ENCODE measurements at places on chromosomes 6 and 20. TPM values are rescaled to one million over a fixed set of nuclear protein-coding genes. Genes with fewer than 3 reads are reported as not detected.

TMEM151B gene
- total RNA-seq, result not detected

DNA sequence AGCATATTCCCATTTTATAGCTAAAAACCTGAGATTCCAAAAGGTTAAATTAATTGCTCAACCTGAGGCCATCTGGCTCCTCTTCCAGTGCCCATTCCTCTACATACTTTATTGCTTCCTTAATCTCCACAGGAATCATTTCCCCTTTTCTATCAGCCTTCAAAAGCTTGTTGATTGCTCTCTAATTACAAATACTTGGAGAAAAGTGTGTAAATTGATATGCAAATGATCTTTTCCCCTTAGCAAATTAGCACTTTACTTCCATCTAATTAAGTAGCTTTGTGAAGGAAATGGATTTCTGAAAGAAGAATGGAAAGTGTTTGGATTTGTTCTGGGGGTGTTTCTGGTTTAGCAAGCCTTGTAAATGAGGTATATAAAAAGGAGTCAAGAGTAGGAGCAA lies 323.3 kb downstream of the GRIK2 start:
- no peak for DNase-seq

TULP1 gene
- total RNA-seq, result not detected

GRCh38 chr6:16965689-16966088 lies 136.2 kb upstream of the STMND1 start:
- DNase-seq, result no peak

- no peak for DNase-seq
Observed at GRCh38 chr6:154930451-154930851, 64.7 kb upstream of the TIAM2 start.

GRCh38 chr6:113172531-113172966 lies 684.6 kb upstream of the MARCKS start:
- DNase-seq, result no peak

DNA sequence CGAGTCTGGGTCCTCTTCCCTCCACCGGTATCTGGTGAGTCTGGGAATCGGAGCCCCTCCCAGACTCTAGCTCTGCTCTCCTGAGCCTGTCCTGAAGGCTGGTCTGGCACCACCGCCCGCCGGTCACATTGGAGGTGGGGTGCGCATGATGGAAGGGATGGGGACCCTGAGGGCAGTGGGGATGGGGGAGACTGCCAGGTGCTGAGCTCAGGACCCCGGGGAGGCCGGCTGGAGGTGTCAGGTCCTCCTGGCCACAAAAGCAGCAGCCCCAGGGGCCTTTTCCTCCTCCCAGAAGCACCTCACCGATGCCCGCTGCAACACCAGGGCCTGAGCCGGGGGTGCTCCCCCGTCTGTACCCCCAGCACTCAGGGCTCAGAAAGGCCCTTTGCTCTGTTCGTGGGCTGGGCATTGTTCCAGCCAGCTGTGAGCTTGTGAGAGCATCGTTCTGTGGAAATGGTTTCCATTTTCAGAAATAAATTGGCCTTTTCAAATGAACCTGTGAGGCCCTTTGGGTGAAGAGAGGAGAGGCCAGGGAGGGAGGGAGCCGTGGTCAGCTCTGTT lies 2.5 kb upstream of the NPBWR2 start:
- no peak for DNase-seq

HFE gene
- total RNA-seq, result 2.4 TPM

DNA sequence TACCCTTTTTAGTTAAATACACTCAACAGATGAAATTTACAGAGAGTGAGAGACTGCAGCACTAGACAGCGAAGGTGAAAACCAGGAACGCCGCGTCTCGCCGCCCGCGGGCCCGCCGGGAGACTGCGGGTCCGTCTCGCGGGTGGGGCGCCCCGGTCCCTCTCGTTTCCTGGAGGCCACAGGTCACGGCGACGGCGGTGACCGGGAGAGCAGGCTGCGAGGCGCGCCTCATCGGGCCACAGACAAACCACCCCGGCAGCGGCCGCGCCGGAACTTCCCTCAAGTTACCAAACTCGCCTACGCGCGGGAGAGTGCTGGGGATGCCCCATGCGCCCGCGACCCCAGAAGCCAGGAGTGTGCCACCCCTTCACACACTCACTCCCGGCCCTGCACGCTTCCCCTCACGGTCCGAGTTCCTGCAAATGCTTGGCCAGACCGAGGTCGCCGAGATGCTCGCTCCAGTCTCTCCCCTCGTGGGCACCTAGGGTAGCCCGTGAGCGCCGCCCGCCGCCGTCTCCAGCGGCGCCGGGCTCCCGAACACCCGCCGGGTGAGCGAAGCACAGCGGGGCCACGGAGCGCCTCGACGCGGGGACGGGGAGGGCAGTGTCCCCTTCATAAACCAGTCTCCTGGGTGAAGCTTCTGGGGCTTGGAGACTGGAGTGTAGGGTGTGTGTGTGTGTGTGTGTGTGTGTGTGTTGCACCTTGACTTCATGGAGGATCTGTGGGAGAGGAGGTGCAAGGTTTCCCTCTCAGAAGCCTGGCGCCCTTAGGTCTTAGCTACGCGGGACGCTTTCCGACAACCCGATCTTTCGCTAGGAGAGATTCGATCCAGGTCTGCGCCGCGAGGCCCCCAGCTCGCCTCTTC lies 1.4 kb downstream of the BACH2 start:
- DNase-seq, result peak; percentile 47

- no peak for DNase-seq
Observed at GRCh38 chr6:16187176-16187575, 51.2 kb upstream of the GMPR start.

RGS17 gene
- total RNA-seq, result not detected

DNA sequence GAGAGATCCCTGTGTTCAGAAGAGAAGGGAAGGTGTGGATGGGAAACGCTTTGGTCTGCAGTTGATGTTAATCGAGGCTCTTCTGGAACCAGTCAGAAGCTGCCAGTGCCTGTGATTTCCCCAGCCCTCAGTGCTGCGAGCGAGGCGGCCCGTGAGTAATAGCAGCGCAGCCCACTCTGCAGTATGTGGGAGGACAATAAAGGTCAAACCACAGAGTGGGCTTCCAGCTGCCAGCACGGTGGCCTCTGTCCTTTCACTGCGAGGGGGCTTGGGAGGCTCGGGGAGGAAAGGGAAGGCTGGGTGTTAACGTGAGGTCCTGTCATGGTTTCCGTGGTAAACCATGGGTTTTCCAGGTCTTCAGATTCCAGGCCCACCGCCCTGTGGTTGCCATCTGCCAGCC lies 32.3 kb upstream of the TAGAP start:
- no peak for DNase-seq

PSORS1C2 gene
- not detected for total RNA-seq

DNA sequence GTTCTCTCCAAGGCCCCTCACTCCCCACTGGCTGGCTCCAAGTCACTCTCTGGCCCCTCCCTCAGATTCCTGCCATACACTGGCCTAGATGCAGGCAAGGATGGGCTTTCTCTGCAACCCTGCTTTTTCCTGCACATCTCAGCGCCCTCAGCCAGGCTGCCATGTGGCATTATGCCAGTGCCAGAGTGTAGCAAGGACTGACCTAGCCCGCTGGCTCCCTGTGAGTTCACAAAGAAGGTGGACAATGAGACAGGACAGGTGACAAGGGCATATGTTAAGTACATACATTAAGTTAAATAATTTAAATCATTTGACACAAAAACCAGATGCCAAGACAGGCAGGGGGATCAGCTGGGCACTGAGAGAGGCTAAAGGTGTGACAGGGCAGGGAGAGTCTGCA lies 394.6 kb downstream of the ZFAND3 start:
- no peak for DNase-seq

DNA sequence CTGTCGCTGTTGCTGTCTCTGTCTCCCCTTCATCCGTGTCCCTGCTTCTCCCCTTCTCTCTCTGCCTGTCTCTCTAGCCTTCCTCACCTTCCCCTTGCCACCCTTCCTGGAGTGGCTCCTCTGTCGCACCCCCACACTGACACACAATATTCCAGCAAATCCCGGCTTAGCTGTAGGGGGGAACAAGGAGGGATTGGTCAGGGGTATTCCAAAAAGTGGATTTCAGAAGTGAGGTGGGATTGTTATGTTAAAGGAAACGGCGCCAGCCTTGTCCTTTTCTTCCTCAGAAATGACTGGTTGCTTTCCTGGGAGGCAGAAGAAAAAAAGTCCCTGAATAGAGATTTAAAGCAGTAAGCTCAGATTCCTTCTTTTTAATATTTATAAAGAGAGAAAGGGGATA lies 76.3 kb upstream of the SIRPA start:
- DNase-seq, result no peak

HDGFL1 gene
- total RNA-seq, result not detected

GRCh38 chr20:719816-720215 lies 44.2 kb upstream of the SCRT2 start:
- DNase-seq, result no peak

DNA sequence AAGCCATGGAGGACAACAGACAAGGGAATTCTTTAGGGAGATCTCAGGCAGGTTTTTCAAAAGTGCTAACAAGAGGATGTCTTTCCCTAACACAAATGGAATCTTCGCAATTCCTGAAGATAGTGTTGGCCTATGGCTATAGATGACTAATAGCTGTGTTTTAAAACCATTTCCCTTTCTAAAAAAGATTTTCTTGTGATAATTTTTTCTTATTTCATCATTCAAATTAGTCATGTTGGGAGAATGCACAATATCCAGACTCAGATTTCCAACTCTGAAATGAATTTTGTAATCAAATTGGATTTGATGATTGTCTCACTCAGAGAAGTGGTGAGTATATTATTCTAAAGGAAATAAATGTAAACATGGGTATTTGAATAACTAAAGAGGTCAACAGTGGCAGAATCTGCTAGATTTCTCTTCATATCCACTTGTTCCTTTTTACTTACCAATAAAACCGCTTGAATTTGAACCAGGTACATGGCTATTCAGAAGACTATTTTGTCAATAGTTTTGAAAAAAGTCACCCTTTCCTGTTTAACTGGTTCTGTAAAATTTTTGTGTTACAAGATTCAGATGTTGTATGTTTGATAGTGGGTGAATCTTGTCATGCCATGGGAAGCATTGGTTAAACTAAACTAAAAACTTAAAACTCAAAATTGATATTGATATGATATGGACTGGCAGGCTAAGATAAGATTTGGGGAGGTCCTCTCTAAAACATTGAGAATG lies 1223.7 kb upstream of the EYS start:
- no peak for DNase-seq

BIRC7 gene
- total RNA-seq, result not detected

MDFI gene
- not detected for total RNA-seq

- no peak for DNase-seq
Observed at GRCh38 chr20:35370751-35371150, 41.0 kb downstream of the UQCC1 start.

MEI4 gene
- total RNA-seq, result not detected

PRRC2A gene
- 210 TPM for total RNA-seq

GRCh38 chr6:53934023-53934422 lies 139.2 kb downstream of the LRRC1 start:
- DNase-seq, result no peak

DNA sequence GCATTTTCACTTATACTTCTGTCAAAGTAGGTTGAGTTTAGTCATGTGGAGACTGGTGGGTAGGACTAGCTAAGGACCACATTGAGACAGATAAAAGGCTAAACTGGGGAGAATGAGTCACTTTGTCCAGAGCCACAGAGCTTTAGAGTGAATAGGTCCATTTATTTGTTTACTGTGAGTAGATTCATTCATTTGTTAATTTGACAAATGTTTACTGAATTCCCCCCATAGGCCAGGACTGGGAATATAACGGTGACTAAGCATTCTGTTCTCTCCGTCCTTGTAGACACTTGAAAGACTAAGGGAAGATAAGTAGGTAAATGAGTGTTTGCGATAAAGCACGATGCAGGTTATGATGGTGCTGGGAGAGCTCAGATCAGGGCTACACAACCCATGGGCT lies 699.7 kb upstream of the ID4 start:
- no peak for DNase-seq

ZNF318 gene
- total RNA-seq, result 22.5 TPM

ATP5F1E gene
- 57.8 TPM for total RNA-seq

DNA sequence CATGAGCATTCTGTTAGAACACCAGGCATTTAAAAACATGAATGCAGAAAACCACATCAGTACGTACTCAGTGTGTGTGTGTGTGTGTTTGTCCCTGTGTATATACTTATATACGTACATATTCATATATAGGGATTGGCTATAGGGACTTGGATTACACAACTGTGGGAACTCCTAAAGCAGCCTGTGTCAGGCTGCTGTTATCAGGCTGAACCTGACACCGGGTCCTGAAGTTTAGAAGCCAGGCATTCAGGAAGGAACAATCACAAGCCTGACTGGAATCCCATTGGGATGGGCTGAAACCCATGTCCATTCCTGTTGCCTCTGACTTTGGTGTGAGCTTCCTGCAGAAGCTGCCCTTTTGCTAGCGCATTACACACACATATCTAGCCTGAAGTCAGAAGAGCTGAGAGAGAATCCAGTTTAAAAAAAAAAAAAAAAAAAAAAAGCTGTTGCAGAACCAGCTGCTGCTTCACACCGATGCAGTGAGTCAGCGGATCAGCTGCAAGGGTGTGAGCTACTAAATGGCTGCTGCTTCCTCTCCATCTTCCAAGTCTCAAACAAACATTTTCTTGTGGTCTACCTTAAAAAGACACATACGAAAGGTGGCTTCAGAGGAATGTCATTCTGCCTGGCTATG lies 348.1 kb downstream of the THBS2 start:
- DNase-seq, result no peak

- no peak for DNase-seq
Observed at GRCh38 chr6:83514466-83514865, 2.1 kb downstream of the PRSS35 start.

CALHM4 gene
- total RNA-seq, result not detected

GRCh38 chr20:38231531-38232121 lies 28.9 kb downstream of the KIAA1755 start:
- no peak for DNase-seq

DNA sequence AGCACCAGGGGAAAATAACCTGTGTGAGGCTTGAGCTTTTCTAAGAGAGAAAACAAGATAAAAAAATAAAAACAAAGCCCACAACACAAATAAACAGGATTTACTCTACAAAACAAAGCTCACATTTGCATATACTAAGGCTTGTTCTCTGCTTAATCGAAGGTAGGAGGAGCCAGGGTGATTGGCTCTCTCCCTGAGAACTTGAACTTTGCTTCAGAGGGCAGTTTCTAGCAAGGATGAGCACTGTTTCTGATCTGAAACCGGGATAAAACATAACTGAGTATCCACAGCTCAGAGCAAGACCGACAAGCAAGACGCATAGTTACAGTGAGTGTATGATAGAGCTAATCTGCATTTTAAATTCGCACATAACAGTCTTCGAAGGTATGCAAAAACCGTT lies 200.6 kb downstream of the PRKN start:
- DNase-seq, result no peak

C4A gene
- 3.8 TPM for total RNA-seq

Measured in T-helper 17 cell (primary cell).